ENCODE measurements at places on chromosomes 7 and 10.

DNA sequence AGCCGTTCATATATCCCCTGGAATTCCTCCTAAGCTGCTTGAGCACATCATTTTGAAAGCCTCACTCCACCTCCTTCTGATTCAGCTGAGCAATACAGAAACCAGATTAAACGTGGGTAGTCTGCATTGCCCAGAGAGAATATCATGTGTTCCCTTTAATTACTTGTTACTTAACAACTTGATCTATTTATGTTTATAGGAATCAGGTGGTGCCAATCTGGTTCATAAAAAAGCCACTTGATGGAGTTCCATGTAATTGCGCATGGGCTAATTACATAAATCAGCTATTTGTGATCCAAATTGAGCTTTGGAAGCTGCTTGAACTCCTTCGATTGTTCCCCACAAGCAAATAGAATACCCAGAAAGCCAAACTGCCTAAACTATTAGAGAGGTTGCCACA, 114.7 kb upstream of the ADCY1 start:
- no peak for DNase-seq

GRCh38 chr7:100483722-100484672, at the start of gene NYAP1:
Gene NYAP1, plus strand, starts transcription at chr7:100483927. Its CDS starts 1,385 bp downstream, at chr7:100485312.
- DNase-seq = peak; percentile 48

- no peak for DNase-seq
Measured at GRCh38 chr7:150992833-150993302, 2.1 kb downstream of the NOS3 start.

DNA sequence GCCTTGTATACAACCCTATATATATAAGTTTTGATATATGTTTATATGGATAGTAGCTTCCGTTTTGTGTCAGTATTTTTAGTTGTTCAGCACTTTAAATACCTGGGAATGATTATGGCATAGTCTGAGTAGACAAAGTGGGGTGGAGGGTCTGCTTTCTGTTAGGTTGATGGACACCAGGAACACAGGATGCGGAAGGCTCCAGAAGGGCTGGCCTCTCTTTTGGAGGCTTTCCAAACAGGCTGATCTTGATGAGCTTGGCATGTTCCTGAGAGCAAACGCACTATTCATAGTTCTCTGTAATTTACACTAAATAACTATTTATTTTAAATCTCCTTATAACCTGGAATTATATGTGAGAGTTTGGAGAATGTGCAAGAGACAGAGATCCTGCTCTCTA, 12.7 kb downstream of the AKR1E2 start:
- no peak for DNase-seq

- DNase-seq = no peak
Measured at GRCh38 chr7:106795084-106795876, 69.8 kb upstream of the PIK3CG start.

DNA sequence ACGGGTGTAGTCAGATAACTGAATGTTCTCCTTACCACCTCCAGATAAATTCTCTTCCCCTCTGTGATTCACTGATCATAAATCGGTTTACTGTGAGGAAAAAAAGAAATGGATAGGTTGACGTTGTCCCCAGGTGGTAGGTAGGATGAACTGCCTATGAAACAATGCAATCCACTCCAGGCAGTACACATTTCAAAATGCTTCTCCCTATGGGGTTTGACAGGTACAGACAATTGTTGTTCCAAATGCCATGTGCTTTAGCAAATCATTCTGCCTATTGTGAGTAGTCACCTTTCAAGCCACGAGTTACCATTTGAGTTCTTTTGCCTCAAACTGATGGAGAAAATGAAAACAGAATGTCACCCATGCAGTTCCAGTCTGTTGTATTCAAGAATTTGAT, 21.8 kb downstream of the VIM start:
- DNase-seq = no peak

DNA sequence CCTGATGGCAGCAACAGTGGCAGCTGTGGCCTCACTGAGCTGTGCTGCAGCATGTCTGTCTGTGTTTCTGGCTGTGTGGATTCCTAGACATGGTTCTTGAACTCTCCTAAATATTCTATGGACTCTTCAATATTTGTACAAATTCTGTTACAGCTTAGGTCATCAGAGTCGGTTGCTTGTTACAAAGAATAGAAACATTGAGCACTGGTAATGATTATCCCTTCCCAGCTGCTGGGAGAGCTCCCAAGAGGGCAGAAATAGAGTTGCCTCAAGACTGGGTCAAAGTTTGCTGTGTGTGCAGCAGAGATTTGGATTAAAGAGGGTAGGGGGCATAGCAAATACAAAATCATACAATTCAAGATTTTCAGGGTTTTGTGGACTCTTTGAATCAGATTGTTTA, 337.1 kb upstream of the AKR1E2 start:
- DNase-seq = no peak

DNA sequence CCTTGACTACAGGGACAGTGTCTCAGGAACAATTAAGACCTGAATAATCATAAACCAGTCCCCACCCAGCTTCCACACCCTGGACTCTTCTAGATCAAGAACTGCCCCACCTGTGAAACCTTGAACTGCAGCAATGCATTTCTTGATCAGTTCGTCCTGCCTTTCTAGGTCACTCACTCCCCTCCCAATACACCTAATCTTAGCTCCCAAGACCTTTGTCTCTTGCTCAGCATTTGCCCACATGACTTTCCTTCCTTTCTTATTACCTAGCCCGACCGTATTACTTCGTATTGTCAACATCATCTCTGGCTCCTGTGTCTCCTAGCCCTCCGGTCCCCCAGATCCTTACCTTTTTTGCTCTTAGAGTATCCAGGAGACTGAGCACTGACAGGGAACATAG, 5.5 kb upstream of the NAMPT start:
- DNase-seq = no peak

GRCh38 chr10:120768227-120768626, 82.9 kb upstream of the WDR11 start:
- no peak for DNase-seq

DNA sequence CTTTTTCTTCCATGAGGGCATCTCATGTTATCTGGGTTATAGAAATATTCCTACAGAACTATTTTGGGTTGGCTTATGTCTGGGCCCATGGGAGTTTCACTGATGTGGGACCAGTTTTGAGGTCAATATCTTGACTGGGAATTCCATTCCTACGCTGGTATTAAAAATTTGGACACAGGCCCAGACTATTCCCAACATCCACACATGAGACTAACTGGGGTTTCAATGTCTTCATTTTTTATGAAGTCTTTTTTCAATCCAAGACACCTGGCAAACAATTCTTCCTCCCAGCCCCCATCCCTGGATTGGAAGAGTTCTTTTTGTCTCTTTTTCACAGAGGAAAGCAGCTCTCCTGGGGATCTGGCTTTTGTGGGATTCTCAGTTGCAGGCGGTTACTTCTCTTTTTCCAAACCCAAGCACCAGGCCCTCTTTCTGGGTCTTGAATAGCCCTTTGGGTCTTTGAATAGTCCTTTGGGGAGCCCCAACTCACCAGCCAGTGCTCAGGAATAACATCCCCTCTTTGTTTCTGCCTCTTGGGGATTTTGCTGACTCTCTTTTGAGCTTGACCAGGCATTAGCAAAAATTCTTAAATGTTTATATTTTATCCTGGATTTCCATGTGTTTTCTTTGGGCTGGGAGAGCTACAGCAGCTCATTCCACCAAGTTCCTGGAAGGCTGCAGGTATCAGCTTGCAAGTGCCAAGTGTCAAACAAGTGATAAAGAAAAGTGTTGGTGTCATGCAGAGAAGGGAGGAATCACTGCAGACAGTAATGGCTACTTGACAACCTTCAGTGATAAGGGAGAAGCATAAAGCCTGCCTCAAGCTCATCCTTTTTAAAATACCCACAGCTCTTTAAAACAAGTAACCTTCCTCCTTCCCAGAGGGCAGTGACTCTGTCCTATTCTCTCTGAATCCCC, 234.3 kb downstream of the ADAM12 start:
- no peak for DNase-seq

DNA sequence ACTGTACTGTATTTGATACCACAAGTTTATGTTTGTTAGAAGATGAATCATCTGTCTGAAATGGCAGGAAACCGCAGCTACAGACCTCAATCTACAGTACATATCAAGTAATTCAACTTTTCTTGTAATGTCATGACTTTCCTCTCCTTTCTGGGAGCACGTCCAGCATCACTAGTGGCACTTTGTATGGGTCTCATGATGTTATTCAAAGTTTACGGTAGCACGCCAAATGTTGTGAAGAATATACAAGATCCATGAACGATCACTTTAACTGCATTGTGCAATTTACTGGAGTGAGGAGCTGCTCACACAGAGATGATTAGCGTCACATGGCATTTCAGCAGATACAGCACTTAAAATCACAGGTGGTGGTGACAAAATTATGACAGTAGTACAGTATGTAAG, 257.8 kb upstream of the GNAI1 start:
- peak; percentile 25 for DNase-seq

GRCh38 chr7:45456747-45457524, 117.2 kb upstream of the ADCY1 start:
- DNase-seq = no peak

- DNase-seq = no peak
Measured at GRCh38 chr7:39094731-39095130, 117.0 kb downstream of the POU6F2 start.

GRCh38 chr10:93758508-93758885, 761 bp downstream of the LGI1 start:
- no peak for DNase-seq

DNA sequence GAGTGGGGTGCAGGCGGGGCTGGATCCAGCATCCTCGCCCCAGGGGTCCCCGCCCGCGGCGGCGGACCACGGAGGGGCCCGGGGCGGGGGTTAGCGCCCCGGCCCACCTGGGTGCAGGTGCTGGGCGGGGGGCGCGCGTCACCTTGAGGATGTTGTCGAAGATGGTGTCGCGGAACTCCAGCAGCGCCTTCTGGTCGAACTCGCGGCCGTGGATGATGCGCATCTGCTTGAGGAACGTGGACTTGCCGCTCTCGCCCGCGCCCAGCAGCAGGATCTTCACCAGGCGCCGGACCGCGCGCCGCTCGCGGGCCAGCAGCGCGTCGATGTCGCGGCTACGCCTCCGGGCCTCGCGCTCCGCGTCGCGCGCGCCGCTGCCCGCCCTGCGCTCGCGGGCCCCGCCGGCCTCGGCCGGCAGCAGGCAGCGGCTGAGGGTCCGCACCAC, 376 bp downstream of the GNA12 start:
- DNase-seq = no peak

DNA sequence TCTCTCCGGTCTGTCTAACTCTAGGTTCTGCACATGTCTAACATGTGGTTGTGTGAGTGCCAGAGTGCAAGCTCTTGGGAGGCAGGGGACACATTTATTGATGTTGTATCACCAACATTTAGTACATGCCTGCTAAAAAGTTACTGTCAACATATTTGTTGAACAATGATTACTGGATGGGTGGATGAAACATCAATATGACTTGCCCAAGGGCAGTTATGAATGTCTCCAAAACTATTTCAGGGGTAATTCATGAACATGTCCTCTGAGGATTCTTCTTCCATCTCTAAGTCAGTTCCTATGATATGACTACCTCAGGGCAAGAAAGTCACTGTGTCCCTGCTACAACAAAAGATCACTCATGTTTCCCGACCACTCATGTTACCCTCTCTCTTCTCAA, 91.3 kb upstream of the STEAP1B start:
- DNase-seq = no peak

- DNase-seq = no peak
Measured at GRCh38 chr7:107267138-107267537, 98.3 kb downstream of the HBP1 start.

- peak; percentile 30 for DNase-seq
Measured at GRCh38 chr10:62554632-62555199, 180.5 kb downstream of the ZNF365 start.

- DNase-seq = no peak
Measured at GRCh38 chr7:108455998-108456677, at the start of gene NRCAM. Gene NRCAM, minus strand, starts transcription at chr7:108456436. Its CDS starts 216,372 bp downstream, at chr7:108240064.

DNA sequence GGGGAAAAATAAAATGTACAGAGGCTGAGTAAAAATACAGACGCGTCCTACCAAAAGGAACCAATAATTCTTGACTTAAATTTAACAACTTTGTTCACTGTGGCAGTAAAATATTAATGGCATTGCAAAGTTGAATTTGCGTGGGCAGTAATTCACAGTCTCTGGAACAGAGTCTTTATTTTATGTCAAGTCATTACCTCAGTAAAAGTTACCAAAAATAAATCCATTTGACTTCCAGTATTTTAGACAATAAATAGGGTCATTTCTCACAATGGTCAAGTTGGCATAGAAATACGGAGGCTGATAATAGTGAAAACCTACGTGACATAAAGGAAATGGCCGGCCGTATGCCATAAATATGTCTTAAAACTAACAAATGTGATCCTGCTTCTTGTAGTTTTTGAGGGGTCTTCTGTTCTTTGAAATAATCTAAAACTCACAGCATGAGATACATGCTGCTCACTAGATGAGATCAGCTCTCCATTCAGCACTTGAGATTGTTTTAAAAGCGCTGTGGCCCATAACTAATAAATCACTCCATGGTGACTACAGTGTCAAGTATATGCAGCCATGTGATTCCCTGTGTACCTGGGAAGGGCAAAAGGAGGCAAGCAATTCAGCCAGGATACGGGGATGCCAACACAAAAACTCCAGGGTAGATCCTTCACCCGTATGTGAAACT, 75.3 kb downstream of the DOCK4 start:
- DNase-seq = no peak

DNA sequence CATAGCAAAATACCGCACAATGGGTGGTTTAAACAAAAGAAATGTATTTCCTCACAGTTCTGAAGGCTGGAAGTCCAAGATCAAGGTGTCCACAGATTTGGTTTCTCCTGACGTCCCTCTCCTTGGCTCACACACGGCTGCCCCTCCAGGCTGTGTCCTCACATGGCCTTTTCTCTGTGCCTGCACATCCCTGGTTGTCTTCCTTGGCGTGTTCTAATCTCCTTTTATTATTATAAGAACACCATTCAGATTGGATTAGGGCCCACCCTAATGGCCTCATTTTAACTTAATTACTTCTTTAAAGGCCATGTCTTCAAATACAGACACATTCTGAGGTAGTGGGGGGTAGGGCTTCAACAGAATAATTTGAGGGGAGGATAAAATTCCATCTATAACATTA, 87.9 kb downstream of the FZD1 start:
- DNase-seq = no peak

GRCh38 chr7:158676906-158677305, 27.7 kb downstream of the NCAPG2 start:
- no peak for DNase-seq

DNA sequence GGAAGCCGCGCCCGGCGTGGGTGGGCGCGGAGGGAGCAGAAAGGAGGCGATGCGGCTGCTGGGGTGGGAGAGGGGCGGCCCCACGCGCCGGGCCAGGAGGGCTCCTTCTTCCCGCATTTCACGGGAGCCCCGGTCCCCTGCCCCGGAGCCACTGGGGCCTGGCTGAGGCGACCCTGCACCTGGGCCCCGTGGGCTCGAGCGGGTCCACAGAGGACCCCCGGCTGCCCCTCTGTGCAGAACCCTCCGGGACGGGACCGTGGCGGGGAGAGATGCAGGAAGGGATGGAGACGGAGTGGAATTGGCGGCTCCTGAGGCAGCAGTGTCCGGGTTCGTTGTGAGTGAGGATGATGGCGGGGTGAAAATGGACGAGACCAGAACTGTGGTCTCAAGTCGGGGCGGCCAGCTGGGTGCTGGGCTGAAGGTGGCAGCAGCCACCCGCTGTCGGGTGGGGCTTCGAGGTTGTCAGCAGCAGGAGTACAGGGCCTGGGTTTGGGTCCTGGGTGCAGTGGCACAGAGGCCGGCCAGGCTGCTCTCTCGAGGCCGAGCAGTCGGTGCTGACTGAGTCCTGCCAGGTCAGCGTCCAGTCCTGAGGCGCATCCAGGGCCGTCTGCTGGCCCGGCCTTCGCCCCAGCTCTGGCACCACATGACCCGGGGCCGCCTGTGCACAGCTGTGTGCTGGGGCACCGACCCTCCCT, 80.4 kb downstream of the VIPR2 start:
- DNase-seq = no peak
